ENCODE measurements at places on chromosomes 1 and 21.

DNA sequence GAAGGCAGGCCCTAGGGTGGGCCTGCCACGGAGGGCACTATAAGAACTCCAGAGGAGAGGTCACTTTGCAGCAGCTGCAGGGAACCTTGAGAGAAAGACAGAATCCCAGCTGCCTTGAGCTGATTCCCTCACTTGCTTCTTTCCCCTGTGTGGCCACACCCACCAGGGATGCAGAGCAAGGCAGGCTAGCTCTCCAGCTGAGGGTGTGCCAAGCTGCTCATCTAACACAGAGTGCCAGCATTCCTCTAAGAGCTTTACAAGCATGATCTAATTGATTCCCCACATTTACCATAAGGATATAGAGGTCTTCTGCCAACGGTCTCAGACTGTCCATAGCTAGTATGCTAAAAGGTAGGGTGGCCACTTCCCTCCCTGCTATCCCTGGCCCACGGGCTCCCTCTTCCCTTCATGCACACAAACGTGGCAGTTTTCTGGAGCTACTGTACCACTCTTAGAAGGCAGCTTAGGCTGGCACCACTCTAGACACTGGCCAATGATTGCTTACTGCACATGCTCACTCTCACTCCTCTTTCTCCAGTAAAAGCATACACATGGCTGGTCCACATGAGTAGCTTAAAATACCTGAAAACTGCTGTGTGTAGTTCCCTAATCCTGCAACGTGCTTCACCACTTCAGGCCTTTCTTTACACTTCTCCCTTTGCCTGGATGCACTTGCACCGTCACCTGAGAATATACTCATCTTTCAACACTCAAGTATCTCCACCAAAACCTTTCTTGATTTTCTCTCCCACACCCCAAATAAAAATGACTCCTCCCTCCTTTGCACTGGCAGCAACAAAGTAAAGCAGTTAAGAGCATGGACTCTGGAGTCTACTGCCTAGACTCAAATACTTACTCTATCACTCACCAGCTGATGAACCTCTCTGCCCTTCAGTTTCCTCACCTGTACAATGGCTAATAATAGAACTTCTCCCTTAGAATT is 57.7 kb downstream of the DMAP1 start:
- DNase-seq = no peak

DNA sequence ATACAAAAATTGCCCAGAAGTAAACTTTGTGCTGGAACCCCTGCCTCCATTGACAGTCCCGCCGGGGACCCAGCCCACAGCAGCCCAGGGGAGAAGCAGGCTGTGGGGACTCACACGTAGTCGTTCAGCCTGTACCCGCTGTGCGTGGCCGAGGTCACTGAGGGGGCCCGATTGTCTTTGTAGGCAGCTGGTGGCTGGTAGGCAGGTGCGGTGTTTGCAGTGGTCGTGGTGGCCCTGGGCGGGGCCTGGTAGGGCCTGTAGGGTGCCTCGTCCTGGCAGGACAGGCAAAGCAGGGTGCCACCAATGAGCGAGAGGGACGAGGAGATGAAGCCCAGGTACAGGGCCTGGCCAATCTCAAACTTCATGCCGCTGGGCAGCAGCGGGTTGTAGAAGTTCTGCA is 19.1 kb downstream of the CLDN14 start:
- DNase-seq = no peak

GRCh38 chr1:202815120-202815519 is 4.4 kb downstream of the PCAT6 start:
- DNase-seq = no peak

- no peak for DNase-seq
These were observed 1.7 kb downstream of the PTPRU start for GRCh38 chr1:29237852-29238619.

DNA sequence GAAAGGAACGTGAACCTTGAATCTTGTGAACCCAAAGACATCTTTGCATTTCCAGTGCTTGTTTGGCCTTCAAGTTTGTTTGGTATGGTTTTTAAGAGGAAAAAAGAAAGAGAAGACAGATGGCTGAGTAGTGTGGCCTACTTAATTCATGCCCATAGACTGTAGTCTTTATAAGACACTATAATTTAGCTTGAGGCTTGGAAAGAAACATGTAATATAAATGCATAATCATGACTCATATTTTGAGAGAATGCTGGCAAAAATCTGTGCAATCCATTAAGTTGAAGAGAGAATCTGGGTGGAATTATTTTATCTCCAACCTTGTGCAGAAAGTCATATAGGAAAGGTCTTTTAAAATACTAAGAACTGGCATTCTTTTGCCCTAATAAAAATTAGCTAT is 179.3 kb downstream of the SIPA1L2 start:
- DNase-seq = no peak

GRCh38 chr1:239677362-239677761 is 291.0 kb downstream of the CHRM3 start:
- no peak for DNase-seq

DNA sequence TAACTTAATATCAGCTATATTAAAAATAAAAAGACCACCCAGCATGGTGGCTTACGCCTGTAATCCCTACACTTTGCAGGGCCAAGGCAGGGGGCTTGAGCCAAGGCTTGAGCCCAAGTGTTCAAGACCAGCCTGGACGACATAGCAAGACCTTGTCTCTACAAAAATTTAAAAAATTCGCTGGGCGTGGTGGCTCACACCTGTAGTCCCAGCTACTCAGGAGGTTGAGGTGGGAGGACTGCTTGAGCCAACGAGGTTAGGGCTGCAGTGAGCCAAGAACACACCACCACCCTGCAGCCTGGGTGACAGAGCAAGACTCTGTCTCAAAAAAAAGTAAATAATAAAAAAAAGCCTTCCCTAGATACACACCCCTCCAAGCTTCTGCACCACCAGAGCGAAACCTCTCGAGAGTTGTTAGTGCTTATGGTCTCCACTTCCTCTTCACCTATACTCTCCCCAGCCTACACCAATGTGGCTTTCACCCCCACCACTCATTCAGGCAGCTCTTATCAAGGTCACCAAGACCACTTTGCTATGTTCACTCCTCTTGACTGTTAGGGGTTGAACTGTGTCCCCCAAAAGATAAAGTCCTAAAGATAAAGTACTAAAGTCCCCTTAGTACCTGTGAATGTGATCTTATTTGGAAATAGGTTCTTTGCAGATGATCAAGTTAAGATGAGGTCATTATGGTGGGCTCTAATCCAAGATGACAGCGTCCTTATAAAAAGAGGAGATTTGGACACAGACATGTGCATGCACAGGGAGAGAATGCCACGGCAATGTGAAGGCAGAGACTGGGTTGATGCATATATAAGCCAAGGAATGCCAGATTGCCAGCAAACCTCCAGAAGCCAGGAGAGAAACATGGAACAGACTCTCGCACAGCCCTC is 6.8 kb upstream of the PPP1R15B start:
- DNase-seq = no peak

- no peak for DNase-seq
These were observed 3.6 kb upstream of the IL12RB2 start for GRCh38 chr1:67304023-67304422.

All from activated CD4-positive, CD25-positive, alpha-beta regulatory T cell treated with anti-CD3 and anti-CD28 coated beads, Interleukin-2, amount 50 U/mL, for 16 hours (primary cell).